ENCODE measurements at places on chromosomes 5 and 9.

GRCh38 chr9:72947984-72948465 lies 4.8 kb downstream of the ALDH1A1 start:
- DNase-seq = no peak

DNA sequence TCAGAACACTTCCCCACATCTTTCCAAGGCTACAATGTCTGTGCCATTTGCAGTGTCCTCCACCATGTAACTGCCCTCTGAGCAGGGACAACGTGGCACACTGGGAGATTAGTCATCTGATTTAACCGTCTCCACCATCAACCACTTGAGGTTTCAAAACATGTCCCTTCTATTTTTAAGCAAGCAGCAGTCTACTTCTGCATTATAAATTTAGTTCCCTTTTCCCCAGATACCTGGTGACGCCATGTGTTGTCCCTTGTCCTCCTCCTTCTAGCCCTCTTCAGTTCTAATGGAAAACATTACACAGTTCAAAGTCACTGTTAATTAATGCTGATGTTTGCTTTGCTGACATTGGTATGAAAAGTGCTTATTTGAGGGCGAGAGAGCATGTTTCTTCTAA lies 52.8 kb downstream of the ATP10B start:
- DNase-seq = no peak

GRCh38 chr9:134738869-134739659 lies 97.5 kb downstream of the COL5A1 start:
- peak; percentile 3 for DNase-seq

- DNase-seq = no peak
These were observed 22.4 kb upstream of the PITX1 start for GRCh38 chr5:135056316-135057030.

DNA sequence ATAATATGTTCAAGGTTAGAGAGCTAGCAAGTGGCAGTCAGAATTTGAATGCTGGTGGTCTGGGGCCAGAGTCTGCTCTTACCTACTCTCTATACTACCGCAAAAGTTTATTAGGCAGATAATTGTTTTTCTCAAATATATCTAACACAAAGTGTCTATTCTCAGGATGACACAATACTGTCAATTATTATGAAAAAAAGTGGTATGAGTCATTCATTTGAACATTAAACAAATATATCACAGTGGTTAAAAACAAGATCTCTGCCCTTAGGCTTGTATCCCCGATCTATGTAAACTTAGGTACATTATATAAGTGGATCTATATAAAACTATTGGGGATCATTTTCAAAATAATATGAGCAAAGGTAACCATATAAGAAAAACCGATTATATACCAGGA lies 354.9 kb downstream of the CETN3 start:
- DNase-seq = no peak

- no peak for DNase-seq
These were observed 283.3 kb downstream of the PJA2 start for GRCh38 chr5:109126481-109126880.

- DNase-seq = no peak
These were observed 88.8 kb upstream of the EQTN start for GRCh38 chr9:27385606-27386322.

DNA sequence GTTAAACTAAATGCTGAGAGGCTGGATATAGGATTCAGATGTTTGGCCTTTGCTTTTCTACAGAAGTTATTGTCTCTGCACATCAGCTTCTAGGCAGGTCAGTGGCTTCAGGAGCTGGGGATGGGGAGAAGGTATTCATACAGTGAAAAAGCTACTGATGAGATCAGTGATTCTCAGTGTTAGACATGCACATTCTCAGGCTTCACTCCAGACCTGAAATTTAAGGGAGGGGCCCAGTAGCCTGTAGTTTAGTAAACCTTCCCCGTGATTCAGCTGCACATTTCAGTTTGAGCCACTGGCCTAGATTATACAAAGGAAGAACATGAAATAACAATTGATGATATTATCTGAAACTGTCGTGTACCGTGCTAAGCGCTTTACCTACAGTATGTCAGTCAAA lies 127.2 kb downstream of the ARHGAP26 start:
- DNase-seq = no peak

GRCh38 chr5:148793261-148793660 lies 33.1 kb upstream of the ADRB2 start:
- no peak for DNase-seq

- DNase-seq = no peak
These were observed 4.2 kb upstream of the PSMD5 start for GRCh38 chr9:120846906-120847305.

- no peak for DNase-seq
These were observed 28.2 kb upstream of the CPLX2 start for GRCh38 chr5:175842951-175843793.

DNA sequence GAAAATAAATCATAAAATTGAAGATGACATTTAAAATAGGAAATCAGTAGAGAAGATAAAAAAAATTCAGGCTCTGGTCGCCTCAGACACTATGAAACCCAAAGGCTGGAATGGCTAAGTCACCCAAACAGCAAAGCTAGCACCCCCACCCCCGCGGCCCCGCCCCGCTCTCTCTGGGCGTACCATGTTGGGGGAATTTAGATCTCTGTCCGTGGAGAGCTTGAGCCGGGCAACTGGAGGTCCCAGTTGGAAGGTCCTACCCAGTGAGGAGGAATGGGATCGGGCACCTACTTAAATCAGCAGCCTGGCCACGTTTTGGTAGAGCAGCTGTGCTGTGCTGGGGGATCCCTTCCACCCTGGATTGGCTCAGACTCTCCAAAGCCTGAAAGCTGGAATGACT lies 150.6 kb upstream of the ANKRD55 start:
- DNase-seq = no peak

GRCh38 chr5:122591828-122592227 lies 183.1 kb upstream of the SNX2 start:
- DNase-seq = no peak

GRCh38 chr5:647727-648126 lies 35.6 kb downstream of the CEP72 start:
- no peak for DNase-seq

- DNase-seq = no peak
These were observed 56.8 kb downstream of the FAT2 start for GRCh38 chr5:151534350-151534749.

- DNase-seq = no peak
These were observed 17.6 kb upstream of the HAVCR1 start for GRCh38 chr5:157076558-157076957.

DNA sequence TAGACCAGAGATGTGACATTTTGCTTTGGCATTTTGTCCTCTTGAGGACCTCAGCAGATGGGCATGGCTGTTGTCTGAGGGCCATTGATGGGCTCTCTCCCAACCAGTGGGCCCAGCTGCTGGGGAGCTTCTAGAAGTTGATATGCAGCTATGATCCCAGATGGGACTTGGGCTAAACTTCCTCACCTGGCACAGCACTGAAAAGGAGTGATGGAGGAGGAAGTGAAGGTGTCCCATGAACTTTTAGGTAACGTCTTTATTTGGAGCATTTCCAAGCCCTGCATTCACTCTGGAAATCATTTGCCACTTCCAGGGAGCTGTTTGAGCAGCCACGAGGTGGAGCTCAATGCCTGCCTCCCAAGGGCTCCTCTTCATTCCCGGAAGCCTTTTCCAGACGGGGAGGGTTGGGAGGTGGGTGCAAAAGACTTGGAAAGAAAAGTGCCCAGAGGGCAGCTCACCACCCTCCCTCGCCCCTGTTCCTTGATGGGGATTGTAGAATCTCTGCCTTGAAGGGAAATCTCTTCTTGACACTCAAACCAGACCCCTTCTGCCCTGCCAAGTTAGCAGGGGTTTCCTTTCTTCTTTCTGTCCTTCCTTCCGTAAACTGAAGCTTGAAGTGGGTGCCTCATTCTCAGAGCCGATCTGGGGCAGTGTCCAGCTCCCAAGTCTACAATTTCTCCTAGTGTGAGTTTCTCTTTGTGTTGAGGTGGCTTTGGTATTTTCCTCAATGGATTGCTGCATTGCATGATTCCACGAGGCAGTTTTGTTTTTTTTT lies 18.1 kb upstream of the NEUROG1 start:
- DNase-seq = no peak

DNA sequence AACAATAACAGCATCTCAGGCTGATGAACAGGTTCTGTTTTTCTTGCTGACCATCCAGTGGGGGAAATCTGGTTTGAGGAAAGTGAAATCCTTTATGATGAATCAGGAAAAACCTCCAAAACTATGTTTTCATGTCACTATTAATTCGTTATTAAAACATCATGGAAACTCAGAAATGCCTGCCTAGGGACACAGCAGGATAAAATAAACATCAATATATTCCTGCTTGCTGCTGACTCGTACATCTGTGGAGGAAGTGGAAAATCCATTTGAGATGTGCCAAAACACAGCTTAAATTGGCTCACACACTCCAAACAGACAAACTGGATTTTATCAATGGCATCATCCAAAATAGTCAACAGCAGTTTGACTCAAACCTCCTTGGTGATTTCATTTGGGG lies 53.0 kb downstream of the TEK start:
- DNase-seq = no peak

DNA sequence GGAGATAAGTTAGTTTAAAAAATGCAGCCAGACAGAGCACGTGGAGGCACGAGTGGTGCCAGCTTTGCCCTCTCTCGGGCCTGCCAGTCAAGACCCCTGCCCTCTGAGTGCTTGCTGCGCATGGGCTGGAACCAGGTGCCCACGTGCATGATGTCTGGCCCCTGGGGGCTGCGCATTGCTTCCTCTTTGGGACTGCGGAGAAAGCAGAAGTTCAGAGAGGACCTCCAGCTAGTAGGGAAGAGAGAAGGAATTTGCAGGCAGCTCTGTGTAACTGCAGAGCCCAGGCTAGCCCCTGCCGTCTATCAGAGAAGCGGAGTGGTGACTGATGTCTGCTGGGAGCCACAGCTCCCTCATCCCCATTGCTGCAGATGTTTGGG lies 9.7 kb upstream of the RNU6ATAC start:
- DNase-seq = no peak

- no peak for DNase-seq
These were observed 330.7 kb downstream of the PDE4D start for GRCh38 chr5:59562756-59563389.

GRCh38 chr9:90726215-90726614 lies 75.4 kb upstream of the SYK start:
- no peak for DNase-seq

Measured in stimulated activated CD8-positive, alpha-beta memory T cell treated with anti-CD3 and anti-CD28 coated beads, Interleukin-15, amount 100 ng/mL, for 24 hours (primary cell).